ENCODE measurements at places on chromosomes 2 and 18. TPM values are rescaled to one million over a fixed set of nuclear protein-coding genes. Genes with fewer than 3 reads are reported as not detected.

FAM110C gene
- total RNA-seq, result 13.2 TPM

CASP10 gene
- 4.2 TPM for total RNA-seq

DNA sequence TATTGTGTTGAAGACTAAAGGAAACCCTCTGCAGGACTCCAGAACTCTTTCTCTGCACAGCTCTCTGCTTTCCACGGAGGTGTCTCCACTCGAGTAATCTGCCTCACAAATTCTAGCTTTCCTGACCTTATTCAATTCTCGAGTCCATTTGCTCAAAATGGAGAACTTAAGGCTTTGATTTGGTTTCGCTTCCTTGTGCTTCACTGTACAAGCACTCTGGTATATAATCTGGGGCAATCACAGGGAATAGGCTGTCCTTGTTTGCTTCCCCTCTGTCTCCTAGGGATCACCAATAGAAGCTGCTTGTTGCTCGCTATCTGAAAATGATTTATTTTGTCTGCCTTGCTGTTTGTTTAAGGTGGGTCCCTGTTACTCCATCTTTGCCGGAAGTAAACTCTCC, 129.1 kb upstream of the DOCK10 start:
- no peak for DNase-seq
- H3K4me3 ChIP-seq, result no peak overlapping the region
- H3K4me1 ChIP-seq, result no peaks in the 10 kb centered on the region
- H3K27me3 ChIP-seq, result no peaks in the 10 kb centered on the region

GRCh38 chr18:21341141-21341540, 99.1 kb downstream of the GREB1L start:
- H3K36me3 ChIP-seq, result no peaks in the 10 kb centered on the region
- H3K27ac ChIP-seq, result no peak overlapping the region
- H3K27me3 ChIP-seq, result no peaks in the 10 kb centered on the region
- H3K4me1 ChIP-seq, result no peaks in the 10 kb centered on the region

Measured in H1 (cell line).